Ascending aorta (tissue), 2 donors: ENCODE measurements at places on chromosomes 16 and 17.

- peak overlapping the region; percentile 18 for H3K27ac ChIP-seq
- no peaks in the 10 kb centered on the region for H3K36me3 ChIP-seq
- DNase-seq: no peak
- H3K27me3 ChIP-seq: no peaks in the 10 kb centered on the region
These were observed 5.0 kb downstream of the RCVRN start for GRCh38 chr17:9900044-9900594.

DNA sequence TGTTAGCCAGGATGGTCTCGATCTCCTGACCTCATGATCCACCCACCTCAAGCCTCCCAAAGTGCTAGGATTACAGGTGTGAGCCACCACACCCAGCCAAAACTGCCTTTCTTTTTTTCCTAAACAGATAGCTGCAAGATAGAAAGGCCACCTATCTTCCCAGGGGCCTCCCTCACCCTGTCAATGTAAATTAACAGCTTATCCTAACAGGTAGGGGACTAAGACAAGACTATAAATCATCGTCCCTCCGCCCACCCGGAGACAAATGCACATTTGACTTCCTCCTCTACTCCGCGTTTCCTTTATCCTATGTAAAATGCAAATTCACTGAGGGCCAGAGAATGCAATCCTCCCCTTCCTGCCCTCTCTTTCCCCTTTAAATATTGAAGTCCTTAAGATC, 71.4 kb downstream of the MARF1 start:
- no peak overlapping the region for H3K4me3 ChIP-seq
- H3K27ac ChIP-seq: no peak overlapping the region
- DNase-seq: no peak
- peaks cover 7% of the 10 kb centered on the region for H3K36me3 ChIP-seq
- no peaks in the 10 kb centered on the region for H3K27me3 ChIP-seq

- no peak overlapping the region for H3K27ac ChIP-seq
- H3K27me3 ChIP-seq: no peaks in the 10 kb centered on the region
- no peak for DNase-seq
- no peaks in the 10 kb centered on the region for H3K4me1 ChIP-seq
- no peaks in the 10 kb centered on the region for H3K36me3 ChIP-seq
- no peak overlapping the region for H3K4me3 ChIP-seq
These were observed 25.3 kb upstream of the MTMR4 start for GRCh38 chr17:58539698-58540097.

GRCh38 chr17:35668802-35669201, 62.6 kb upstream of the RASL10B start:
- H3K27ac ChIP-seq: no peak overlapping the region
- H3K4me3 ChIP-seq: no peak overlapping the region
- no peaks in the 10 kb centered on the region for H3K27me3 ChIP-seq
- no peaks in the 10 kb centered on the region for H3K4me1 ChIP-seq
- no peak for DNase-seq
- H3K36me3 ChIP-seq: peaks cover 33% of the 10 kb centered on the region

- H3K4me1 ChIP-seq: no peaks in the 10 kb centered on the region
- H3K4me3 ChIP-seq: no peak overlapping the region
- no peaks in the 10 kb centered on the region for H3K27me3 ChIP-seq
- no peaks in the 10 kb centered on the region for H3K36me3 ChIP-seq
These were observed 14.6 kb upstream of the CD79B start for GRCh38 chr17:63946440-63947363.

- H3K36me3 ChIP-seq: peaks cover 11% of the 10 kb centered on the region
- no peak for DNase-seq
- H3K27ac ChIP-seq: no peak overlapping the region
- H3K4me1 ChIP-seq: no peaks in the 10 kb centered on the region
These were observed 9.0 kb downstream of the KATNB1 start for GRCh38 chr16:57744642-57744903.

DNA sequence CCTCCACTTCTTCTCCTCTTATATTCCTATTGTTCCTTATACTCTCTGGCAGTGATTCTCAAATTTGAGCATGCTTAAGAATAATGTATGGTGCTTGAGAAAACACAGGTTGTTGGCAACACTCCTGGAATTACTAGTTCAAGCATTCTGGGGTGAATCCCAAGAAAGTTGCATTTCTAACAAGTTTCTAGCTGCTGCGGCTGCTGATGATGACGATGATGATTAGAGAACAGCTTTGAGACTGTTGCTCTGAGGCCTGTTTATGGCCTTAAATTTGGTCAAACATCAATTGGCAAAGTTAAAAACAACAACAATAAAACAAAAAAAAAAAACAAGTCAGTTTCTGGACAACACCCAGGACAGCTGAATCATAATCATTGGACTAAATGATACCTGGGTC, 961.9 kb downstream of the CDH11 start:
- no peak overlapping the region for H3K27ac ChIP-seq
- no peaks in the 10 kb centered on the region for H3K36me3 ChIP-seq
- DNase-seq: no peak
- H3K27me3 ChIP-seq: no peaks in the 10 kb centered on the region
- no peak overlapping the region for H3K4me3 ChIP-seq

DNA sequence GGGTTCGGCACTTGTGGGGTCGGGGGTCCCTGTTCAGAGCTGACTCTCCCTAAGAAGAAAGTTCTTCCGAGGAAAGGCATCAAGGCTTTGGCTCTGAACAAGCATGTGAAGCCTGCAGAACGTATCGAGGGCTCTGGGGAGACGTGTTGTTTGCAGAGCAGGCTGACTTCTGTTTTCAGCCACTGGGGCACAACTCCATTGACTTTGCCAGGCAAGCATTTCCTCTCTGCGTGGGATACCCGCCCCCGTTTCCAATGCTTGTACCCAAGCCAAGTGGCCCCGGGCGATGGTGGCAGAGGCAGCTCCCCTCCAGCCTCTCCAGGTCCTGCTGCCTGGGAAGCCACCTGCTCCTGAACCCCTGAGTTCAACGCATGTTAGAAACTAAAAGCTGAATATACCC, 255.7 kb downstream of the RBFOX3 start:
- no peaks in the 10 kb centered on the region for H3K4me1 ChIP-seq
- no peak overlapping the region for H3K27ac ChIP-seq
- H3K27me3 ChIP-seq: peaks cover 5% of the 10 kb centered on the region
- no peaks in the 10 kb centered on the region for H3K36me3 ChIP-seq
- no peak overlapping the region for H3K4me3 ChIP-seq
- no peak for DNase-seq

DNA sequence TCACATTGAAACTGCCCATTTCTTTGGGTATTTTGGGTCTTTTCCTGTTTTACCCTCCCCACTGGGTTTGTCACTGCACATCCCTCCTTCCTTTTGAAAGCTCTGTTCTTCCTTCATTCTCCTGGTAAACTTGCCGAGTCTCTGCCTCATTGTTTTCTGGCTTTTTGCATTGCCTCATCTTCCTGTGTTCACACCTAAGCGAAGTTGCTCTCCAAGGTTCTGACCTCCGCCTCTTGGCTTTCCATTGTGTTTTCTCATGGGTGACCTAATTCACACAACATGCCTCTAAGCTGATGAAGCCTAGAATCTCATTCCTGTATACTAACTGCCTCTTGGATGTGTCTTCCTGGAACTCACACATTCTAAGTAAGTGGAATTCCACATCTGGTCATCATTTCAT, 1096.1 kb upstream of the EEF2KMT start:
- H3K4me1 ChIP-seq: no peaks in the 10 kb centered on the region
- H3K4me3 ChIP-seq: no peak overlapping the region
- H3K36me3 ChIP-seq: no peaks in the 10 kb centered on the region
- no peak for DNase-seq
- no peaks in the 10 kb centered on the region for H3K27me3 ChIP-seq

- no peak overlapping the region for H3K4me3 ChIP-seq
- DNase-seq: no peak
- H3K36me3 ChIP-seq: no peaks in the 10 kb centered on the region
- H3K27me3 ChIP-seq: no peaks in the 10 kb centered on the region
- no peak overlapping the region for H3K27ac ChIP-seq
- H3K4me1 ChIP-seq: no peaks in the 10 kb centered on the region
These were observed 106.2 kb downstream of the BRIP1 start for GRCh38 chr17:61757168-61757567.

- no peak overlapping the region for H3K27ac ChIP-seq
- H3K27me3 ChIP-seq: no peaks in the 10 kb centered on the region
- no peaks in the 10 kb centered on the region for H3K4me1 ChIP-seq
These were observed 608.0 kb upstream of the CDH8 start for GRCh38 chr16:62644030-62644812.

DNA sequence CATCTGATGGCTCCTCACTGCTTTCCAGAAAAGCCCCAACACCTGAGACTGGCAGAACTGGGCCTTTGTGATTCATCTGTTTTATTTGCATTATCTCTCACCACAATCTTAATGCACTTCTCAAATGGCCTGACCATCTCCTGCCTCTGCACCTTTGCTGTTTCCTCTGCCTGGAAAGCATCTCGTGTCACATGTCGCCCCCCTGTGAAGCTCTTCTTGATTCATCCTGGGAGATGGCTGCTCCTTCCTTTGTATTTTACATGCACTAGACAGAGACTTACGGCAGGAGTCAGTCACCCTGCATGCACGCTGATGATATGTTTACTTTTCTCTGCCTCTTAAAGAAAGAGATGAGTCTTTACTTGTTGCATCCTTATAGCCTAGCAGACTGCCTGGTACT, 30.0 kb downstream of the HNF1B start:
- no peaks in the 10 kb centered on the region for H3K4me1 ChIP-seq
- no peak overlapping the region for H3K27ac ChIP-seq
- H3K27me3 ChIP-seq: no peaks in the 10 kb centered on the region
- H3K4me3 ChIP-seq: no peak overlapping the region
- H3K36me3 ChIP-seq: no peaks in the 10 kb centered on the region

- H3K27ac ChIP-seq: no peak overlapping the region
- no peaks in the 10 kb centered on the region for H3K36me3 ChIP-seq
- no peak overlapping the region for H3K4me3 ChIP-seq
- DNase-seq: no peak
These were observed 39.4 kb downstream of the RTN4RL1 start for GRCh38 chr17:1985686-1986085.

DNA sequence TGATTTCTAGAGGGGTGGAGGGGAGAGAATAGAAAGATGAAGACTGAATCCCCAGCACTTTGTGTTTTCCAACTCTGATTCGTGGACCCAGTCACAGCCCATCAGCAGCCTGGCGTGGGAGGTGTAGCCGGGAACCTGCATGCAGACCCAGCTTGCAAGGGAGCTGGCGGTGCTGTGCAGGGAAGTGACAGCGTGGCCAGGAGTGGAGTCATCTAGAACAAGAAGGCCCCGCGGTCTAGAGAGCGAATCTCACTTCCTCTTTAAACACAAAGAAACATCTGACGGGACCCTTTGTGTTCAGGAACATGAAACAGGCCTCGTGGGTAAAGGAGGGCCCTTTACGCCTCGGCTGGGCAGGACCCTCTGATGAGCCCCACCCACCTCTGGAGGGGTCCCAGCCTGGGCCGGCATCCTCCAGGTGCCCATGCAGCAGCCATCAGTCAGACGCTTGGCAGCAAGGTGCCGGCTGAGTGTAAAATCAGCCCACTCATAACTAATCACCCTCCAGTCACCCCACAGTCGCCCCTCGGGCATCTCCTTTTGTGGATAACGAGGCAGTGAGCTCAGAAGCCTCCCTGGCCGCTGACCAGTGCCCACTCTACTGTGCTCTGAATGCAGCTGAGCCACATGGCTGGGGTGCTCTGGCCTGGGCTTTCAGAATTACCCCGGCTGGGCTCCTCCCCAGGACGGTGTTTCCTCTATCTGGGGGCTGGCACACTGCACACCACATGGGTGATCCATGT, 4.4 kb downstream of the SNAI3 start:
- H3K4me3 ChIP-seq: no peak overlapping the region
- peaks cover 7% of the 10 kb centered on the region for H3K4me1 ChIP-seq
- no peak overlapping the region for H3K27ac ChIP-seq
- H3K36me3 ChIP-seq: no peaks in the 10 kb centered on the region
- DNase-seq: peak; percentile 81
- H3K27me3 ChIP-seq: peaks cover 21% of the 10 kb centered on the region

GRCh38 chr17:72236980-72237633, 116.3 kb downstream of the SOX9 start:
- H3K27me3 ChIP-seq: no peaks in the 10 kb centered on the region
- H3K4me3 ChIP-seq: no peak overlapping the region
- no peak for DNase-seq
- no peak overlapping the region for H3K27ac ChIP-seq
- H3K4me1 ChIP-seq: no peaks in the 10 kb centered on the region
- H3K36me3 ChIP-seq: no peaks in the 10 kb centered on the region

GRCh38 chr17:38326996-38327792, 16.6 kb downstream of the GPR179 start:
- H3K4me3 ChIP-seq: no peak overlapping the region
- peaks cover 7% of the 10 kb centered on the region for H3K36me3 ChIP-seq
- no peak for DNase-seq
- no peaks in the 10 kb centered on the region for H3K4me1 ChIP-seq

GRCh38 chr16:30895627-30896260, 670 bp upstream of the CTF1 start:
- H3K27ac ChIP-seq: peak overlapping the region; percentile 99
- peaks cover 20% of the 10 kb centered on the region for H3K4me1 ChIP-seq
- H3K27me3 ChIP-seq: no peaks in the 10 kb centered on the region
- no peak for DNase-seq

DNA sequence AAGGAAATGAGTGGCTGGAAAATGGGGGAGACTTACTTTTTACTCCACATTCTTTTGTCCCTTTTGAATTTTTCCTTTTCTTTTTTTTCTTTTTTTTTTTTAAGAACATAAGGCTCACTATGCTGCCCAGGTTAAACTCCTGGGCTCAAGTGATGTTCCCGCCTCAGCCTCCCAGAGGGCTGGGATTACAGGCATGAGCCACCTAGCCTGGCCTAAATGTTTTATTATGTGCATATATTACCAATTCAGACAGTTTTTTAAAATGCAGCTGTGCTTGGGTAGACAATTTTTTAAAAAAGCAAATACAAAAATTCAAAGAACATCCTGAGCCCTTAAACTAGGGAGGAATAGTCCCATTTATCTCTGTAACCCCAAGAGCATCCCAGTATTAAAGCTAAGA, 28.3 kb downstream of the PSME3IP1 start:
- peaks cover 45% of the 10 kb centered on the region for H3K36me3 ChIP-seq
- no peak overlapping the region for H3K4me3 ChIP-seq
- H3K4me1 ChIP-seq: no peaks in the 10 kb centered on the region
- no peak overlapping the region for H3K27ac ChIP-seq
- no peaks in the 10 kb centered on the region for H3K27me3 ChIP-seq
- DNase-seq: no peak

DNA sequence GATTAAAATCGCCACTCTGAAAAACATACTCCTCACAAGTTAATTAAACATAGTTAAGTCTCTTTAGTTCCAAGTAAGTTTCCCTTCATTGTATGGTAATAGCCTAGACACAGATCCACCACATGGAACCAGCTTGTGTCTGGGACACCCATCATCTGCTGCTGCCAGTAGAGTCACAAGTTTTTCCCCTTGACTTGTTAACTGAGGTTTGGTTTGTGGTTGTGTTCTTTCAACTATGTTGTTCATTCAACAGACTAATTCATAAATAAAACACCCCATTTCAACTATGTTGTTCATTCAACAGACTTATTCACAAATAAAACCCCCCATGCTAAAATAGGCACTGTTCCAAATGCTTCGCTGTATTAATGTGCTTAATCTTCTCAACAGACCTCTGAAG, 24.4 kb downstream of the YWHAE start:
- no peaks in the 10 kb centered on the region for H3K36me3 ChIP-seq
- no peak overlapping the region for H3K27ac ChIP-seq
- H3K27me3 ChIP-seq: no peaks in the 10 kb centered on the region
- DNase-seq: no peak

GRCh38 chr17:61404913-61405685, 5.5 kb downstream of the TBX2 start:
- H3K27me3 ChIP-seq: no peaks in the 10 kb centered on the region
- H3K27ac ChIP-seq: peak overlapping the region; percentile 92
- no peak for DNase-seq
- peaks cover 31% of the 10 kb centered on the region for H3K36me3 ChIP-seq

- no peak overlapping the region for H3K27ac ChIP-seq
- no peaks in the 10 kb centered on the region for H3K4me1 ChIP-seq
- H3K36me3 ChIP-seq: no peaks in the 10 kb centered on the region
- no peaks in the 10 kb centered on the region for H3K27me3 ChIP-seq
These were observed 878.9 kb upstream of the RBFOX1 start for GRCh38 chr16:6453742-6454141.
